ENCODE measurements at places on chromosomes 12 and 14.

GRCh38 chr12:132170637-132171292 lies 26.5 kb downstream of the NOC4L start:
- no peak for DNase-seq

- no peak for DNase-seq
Observed at GRCh38 chr12:80714055-80714454, 2.7 kb upstream of the MYF5 start.

GRCh38 chr12:94725375-94726168 lies 75.2 kb upstream of the TMCC3 start:
- no peak for DNase-seq

DNA sequence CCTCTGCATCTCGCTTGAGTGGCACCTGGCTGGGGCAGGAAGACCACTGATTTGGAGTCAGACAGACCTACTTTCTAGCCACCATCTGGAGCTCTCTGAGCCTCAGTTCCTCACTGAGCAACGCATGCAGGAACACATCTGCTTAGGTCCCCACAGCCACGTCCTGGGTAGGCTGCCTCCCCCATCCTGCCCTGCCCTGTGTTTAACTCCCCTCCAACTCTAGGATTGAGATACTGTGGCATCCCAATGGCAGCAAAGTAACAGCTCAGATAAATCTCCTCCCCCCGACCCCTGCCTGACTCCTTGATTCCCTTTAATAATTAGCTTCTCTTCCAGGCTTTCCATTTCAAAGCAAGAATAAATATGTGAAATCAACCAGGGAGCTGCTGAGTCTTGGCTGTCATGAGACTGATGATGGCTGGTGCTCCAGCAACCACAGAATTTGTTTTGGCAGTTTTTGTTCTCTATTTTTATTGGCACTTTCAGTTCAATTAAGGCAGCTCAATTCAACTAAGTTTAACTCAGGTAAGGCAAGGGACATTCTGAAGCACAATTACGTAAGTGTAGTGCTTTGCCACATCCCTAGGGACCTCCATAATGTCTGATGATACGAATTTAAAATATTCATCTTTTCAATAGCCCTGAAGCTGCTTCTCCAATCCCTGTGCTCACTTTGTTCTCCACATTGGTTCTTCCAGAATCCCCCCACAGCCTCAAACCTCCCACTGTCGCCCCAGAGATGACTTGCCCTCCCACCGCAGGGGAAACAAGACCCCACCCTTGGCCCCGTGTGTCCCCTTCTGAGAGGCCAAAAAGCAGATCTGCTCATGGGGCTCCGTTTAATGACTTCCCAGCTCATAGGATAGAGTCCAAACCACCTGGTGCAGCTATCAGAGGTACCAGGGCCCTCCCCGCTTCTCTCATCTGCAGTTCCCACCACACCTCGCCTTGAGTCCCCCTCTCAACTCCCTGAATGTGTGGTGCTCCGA lies 58.2 kb downstream of the ESR2 start:
- DNase-seq: no peak

GRCh38 chr12:91952916-91953315 lies 192.7 kb downstream of the BTG1 start:
- DNase-seq: no peak

- DNase-seq: no peak
Observed at GRCh38 chr12:26378711-26379110, 183.3 kb downstream of the SSPN start.

DNA sequence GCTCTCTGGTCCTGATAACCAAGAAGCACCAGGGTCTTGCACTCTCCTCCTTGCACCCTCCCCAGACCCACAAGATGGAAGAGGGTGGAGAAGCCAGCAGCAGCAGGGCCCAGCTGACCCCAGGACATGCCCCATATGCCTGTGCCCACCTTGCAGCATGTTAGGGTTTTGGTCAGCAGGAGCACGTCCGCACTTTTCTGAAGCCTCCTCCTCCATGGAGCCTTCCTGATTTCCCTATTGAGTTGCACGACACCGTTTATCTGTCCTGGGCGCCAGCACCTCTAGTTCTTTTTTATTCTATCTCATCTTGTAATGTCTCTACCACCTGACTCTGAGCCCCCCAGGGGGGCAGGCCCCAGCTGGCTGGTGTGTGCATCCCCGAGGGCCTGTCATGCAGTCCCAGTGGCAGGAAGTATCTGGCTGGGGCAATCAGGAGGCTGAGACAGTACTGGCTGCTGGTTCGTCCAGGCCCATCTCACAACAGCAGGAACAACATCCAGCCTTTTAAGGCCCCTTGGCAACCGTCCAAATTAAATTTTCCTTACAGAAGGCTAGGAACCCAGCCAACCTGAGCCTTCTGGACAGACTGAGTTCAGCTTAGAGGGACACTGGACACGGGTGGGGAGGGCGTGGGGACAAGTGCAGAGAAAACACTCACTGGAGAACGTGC lies 39.6 kb downstream of the CCDC85C start:
- no peak for DNase-seq

GRCh38 chr14:88933191-88933590 lies 108.7 kb downstream of the TTC8 start:
- no peak for DNase-seq

DNA sequence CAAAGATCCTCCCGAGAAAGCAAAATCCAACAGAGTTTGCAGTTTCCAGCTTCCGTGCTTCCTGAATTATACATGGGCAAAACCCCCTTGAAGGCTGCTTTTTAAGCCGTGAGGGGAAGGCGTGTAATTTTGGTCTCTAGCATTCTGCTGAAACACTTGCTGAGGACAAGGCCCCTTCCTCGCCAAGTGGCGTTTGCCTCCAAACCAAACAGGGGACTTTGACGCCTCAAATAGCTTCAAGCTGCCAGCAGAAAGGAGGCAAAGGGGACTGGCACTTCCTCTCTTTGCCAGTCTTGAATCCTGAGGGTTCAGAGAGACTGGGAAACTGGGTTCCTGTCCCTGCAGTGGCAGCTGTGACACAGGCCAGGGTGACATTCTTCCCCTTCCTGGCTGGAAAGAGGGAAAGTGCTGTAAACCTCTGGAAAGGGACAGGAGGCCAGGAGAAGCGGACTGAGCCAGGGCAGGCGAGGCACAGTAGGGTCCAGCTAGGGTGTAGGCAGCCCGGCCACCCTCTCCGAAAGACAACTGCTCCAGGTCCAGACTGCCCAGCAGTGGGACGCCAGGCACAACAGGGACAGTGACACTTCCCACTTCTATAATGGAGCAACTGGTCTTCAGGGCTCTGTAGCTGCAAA lies 96.2 kb upstream of the MED13L start:
- no peak for DNase-seq

- DNase-seq: no peak
Observed at GRCh38 chr14:100568164-100568997, 18.8 kb downstream of the BEGAIN start.

DNA sequence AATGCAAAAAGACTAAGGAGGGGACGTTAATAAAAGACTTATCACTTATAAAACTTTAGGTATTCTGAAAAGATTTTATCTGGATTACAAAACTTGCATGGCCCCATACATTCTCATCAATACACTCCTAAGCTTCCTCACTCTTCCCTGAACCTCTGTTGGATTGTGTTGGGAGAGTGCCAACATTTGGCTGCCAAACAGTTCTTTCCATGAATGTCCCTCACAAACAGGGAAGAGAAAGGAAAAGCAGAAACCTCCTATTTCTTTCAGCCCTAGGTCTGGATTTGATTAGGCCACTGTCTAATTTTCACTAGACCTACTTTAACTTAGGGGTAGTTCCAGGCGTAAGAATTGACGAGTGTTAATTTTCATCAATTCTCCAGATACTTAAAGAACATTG lies 11.7 kb downstream of the PTHLH start:
- no peak for DNase-seq

GRCh38 chr12:131830335-131830913 lies 2.2 kb downstream of the MMP17 start:
- DNase-seq: no peak

GRCh38 chr14:46053221-46053620 lies 598.4 kb downstream of the RPL10L start:
- no peak for DNase-seq

GRCh38 chr14:81091660-81092059 lies 129.1 kb downstream of the GTF2A1 start:
- DNase-seq: no peak

- no peak for DNase-seq
Observed at GRCh38 chr12:48157889-48158370, 615 bp upstream of the ASB8 start.

DNA sequence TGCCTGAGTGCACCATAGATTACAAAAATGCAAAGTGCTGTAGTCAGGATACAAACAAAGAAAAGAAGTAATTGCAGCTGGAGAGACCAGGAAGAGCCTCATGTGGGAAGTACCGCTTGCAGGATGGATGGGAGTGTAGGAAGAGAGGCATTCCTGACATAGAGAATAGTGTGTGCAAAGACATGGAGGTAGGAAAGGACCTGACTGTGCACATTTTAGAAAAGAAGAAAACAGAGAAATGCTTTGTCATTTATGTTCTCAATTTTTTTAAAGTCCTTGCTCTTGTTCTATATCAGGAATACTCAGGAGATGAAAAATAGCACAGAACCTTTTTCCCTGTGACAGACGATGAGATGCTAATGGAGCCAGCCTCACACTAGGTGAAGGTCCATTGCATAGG lies 358.7 kb upstream of the TMPO start:
- DNase-seq: no peak

GRCh38 chr14:96586056-96586455 lies 83.9 kb downstream of the PAPOLA start:
- DNase-seq: no peak

DNA sequence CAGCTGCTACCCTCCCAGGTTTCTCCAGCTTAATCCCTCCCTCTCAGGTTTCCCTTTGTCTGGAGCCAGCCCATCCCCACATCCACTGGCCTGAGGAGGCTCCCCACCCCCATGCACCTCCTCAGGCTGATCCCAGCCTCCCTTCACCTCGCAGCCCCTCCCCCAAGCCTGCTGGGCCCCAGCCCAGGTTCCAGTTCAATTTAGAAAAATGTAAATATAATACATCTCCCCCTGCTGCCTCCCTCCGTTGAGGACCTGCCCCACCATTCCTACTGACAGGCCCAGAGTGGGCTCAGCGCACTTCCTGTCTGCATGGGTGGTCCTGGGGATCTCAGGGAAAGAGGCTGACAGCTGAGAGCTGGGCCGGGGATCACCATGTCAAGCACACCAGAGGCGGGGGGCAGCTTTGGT lies 155.8 kb downstream of the NTF3 start:
- no peak for DNase-seq

DNA sequence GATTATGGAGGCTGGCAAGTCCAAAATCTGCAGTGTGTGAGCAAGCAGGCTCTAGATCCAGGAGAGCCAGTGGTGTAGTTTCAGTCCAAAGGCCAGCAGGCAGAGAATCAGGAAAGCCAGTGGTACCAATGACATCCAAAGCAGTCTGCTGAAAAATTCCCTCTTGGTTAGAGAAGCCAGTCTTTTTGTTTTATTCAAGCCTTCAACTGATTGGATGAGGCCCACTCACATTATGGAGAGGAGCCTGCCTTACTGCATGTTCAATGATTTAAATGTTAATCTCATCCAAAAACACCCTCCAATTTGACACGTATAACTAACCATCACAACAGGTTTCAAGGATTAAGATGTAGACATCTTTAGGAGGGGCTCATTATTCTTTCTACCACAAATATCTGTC lies 49.5 kb upstream of the ZDHHC17 start:
- DNase-seq: no peak

- DNase-seq: no peak
Observed at GRCh38 chr12:120814903-120815429, 89.2 kb downstream of the SPPL3 start.

DNA sequence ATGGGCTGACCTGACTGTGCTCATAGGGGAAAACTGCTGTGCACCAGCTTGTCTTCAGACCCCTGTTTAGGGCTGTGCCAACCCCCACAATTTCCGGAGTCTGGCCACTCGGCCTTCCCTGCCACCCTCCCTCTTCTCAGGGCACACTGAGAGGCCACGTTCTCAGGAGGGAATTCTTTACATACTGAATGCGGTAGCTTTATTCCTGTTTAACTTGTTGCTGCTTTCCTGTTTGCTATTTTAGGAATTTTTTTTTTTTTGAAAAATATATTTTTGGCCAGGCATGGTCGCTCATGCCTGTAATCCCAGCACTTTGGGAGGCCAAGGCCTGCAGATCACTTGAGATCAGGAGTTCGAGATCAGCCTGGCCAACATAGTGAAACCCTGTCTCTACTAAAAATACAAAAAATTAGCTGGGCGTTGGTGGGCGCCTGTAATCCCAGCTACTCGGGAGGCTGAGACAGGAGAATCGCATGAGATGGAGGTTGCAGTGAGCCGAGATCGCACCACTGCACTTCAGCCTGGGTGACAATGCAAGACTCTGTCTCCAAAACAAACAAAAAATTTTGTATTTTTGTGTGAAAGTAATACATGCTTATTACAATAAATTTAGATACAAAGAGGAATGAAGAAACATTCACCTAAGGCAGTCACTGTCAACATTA lies 39.5 kb downstream of the TPCN1 start:
- DNase-seq: no peak

- no peak for DNase-seq
Observed at GRCh38 chr14:31835049-31835448, 242.1 kb upstream of the ARHGAP5 start.

GRCh38 chr12:34393086-34393820 lies 371.0 kb downstream of the ALG10 start:
- DNase-seq: no peak

DNA sequence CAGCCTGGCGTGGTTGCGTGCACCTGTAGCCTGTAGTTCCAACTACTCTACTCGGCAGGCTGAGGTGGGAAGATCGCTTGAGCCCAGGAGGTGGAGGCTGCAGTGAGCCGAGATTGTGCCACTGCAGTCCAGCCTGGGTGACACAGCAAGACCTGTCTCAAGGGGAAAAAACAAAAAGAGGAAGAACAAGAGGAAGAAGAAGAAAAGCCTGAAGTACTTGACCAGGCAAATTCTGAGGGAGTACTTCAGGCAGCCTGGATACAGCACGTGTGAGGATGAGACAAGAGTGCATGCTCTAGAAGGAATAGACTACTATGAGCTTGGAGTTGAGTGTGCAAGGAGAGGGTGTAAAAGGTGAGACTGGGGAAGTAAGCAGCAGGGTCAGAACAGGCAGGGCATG lies 1.8 kb downstream of the GDF3 start:
- no peak for DNase-seq

DNA sequence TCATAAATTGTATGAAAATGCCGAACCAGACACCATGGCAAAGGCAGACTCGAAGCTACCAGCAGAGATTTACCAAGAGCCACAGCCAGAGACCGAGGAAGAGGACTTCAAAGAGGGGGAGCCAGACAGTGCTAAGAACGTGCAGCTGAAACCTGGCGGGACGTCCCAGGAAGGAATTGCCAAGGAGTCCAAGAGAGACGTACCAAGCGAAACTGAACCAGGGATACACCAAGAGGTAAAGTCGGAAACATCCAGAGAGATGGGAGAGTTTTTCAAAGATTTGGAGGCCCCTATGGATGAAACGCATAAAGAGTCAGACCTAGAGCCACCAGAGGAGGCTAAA lies 294 bp downstream of the SAMD15 start:
- no peak for DNase-seq

- DNase-seq: no peak
Observed at GRCh38 chr12:21775133-21775820, 771 bp upstream of the KCNJ8 start.

- DNase-seq: no peak
Observed at GRCh38 chr14:92266216-92266615, 56.7 kb upstream of the SLC24A4 start.

GRCh38 chr12:19988459-19988873 lies 379.9 kb upstream of the PDE3A start:
- no peak for DNase-seq
